ENCODE measurements at places on chromosomes 13 and 19.

DNA sequence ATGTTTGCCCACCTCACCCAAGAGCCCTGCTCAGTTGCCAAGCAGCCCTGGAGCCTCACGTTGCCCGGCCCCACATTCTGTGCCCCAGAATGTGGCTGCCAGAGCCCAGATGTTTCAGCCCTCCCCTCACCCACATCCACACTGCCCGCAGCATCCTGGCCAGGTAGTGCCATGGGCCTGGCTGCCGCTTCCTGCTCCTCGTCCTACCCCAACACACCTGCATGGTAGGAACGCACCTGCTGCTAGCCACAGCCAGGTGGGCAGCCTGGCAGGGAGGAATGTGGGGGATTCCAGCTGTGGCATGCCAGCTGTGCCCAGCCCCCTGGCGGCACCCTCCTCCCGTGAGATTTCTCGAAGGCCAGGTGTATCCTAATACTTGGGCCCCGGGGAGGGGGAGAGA is 7.5 kb upstream of the NFIX start:
- DNase-seq, result no peak

GRCh38 chr13:103373916-103374315 is 307.7 kb upstream of the SLC10A2 start:
- no peak for DNase-seq

DNA sequence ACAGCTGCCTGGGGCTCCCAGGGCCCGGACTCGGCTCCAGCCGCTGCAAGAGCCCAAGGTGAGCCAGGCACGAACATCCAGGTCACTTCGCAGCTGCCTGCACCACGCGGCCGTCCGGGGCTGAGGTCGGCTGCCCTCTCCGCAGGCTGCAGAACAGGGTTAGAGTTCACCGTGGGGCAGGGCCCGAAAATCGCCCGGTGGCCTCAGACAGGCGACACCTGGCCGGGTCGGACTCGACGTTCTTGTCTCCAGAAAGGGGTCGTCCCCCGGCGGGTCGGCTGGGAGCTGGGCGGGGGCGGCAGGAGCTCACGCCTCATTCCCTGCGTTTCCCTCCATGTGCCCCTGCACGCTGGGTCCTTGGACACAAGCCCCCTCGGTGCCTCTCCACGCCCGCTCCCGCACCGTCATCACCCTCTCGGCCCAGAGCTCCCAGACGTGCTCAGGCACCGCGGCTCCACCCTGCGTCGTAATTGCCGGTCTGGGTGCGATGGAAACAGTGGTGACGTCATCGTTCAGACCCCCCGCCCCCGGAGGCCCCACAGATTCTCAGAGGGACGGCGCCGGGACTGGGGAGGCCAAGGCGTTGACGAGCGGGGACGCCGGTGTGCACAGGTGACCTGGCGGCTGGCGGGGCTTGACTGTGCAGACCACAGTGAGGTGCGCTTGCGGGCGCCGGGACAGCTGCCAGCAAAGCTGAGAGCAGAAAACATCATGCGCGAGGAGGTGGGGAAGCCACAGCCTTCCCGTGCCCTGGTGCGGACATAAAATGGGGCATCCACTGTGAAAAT is 4.0 kb upstream of the GRIN3B start:
- DNase-seq, result peak; percentile 91

DNA sequence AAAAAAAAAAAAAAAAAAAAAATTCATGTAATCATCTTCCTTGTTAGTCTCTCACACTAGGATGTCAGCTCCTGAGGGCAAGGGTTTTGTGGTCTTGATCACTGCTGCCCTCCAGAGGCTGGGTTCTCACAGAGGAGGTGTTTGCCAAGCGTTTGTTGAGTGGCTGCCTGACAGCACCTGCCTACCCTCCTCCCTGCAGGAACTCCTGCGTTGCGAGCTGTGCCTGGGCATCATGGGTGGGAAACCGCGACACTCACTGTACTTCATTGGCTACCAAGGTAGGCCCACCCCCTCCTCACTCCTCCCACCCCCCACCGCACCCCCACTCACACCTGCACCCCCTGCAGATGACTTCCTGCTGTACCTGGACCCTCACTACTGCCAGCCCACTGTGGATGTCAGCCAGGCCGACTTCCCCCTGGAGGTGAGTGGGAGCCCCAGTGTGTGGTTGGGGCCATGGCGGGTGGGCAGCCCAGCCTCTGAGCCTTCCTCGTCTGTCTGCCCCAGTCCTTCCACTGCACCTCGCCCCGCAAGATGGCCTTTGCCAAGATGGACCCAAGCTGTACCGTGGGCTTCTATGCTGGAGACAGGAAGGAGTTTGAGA is 8.1 kb downstream of the ATG4D start:
- DNase-seq, result no peak

GRCh38 chr19:50433201-50434180 is 799 bp downstream of the MYBPC2 start:
- DNase-seq, result no peak

DNA sequence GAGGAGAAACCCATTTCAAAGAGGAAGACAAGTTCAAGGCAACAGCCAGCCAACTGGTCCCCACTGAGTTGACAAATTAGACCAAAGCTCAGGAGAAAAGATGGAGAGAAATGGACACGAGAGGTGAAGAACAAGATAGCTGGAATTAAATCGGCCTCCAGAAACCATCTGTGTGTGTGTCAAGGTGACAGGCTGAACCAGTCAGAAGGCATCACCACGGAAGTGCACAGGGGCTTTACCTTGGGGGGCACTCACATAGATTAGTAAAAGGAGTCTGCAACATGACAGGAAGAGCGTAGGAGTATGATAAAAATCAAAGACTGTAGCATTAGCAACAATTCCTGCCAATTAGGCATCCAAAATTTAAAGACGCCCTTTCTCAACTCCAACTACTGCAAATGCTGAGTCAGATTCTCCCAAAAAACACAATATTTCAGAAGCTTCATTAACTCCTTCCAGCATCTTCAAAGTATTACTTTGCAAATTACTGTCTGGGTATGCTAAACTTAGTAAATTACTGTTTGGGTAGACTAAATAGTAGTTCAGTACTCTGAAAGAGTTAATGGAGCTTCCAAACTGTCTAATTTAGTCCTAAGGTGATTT is 66.2 kb downstream of the FOXO1 start:
- no peak for DNase-seq

DNA sequence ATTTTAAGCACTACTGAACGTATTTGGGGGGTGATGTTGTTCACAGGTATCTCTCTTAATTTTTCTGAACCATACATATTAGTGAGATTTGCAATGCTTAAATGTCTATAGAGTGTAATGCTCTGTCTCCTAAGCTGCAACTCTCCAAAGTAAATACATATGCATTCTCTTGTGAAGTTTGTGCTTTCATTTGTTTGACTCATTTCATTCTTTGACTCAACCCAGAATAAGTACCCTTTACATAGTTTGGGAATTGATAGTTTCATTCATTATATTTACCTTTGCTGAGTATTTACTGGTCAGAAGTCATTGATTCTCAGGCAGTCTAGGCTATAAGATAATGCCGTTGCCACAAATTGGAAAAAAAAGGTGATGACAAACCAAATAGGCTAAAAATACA is 406.9 kb downstream of the FGF9 start:
- no peak for DNase-seq

- DNase-seq, result no peak
Measured at GRCh38 chr19:42207767-42208271, 9.7 kb downstream of the DEDD2 start.

DNA sequence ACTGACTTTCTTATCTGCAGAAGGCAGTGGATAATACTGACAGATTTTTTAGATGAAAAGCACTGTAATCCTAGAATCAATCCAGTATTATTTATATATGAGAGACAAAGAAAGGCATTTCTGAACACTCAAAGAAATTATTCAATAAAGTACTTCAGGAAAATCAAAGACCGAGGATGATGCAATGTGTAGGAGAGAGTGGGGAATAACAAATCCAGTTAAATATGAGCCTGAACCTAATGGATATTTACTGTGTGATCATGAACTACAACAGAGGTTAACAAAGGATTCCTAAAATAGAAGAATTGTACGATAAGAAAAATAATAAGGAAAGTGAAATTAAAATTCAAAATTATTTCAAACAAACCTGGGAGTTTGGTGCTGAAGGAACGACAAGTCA is 69.3 kb downstream of the ANKRD10 start:
- no peak for DNase-seq

- no peak for DNase-seq
Measured at GRCh38 chr13:23824371-23824770, 64.8 kb downstream of the MIPEP start.

GRCh38 chr19:38451036-38451435 is 17.5 kb downstream of the RYR1 start:
- no peak for DNase-seq

- no peak for DNase-seq
Measured at GRCh38 chr19:14405380-14405757, 13.8 kb downstream of the DDX39A start.

DNA sequence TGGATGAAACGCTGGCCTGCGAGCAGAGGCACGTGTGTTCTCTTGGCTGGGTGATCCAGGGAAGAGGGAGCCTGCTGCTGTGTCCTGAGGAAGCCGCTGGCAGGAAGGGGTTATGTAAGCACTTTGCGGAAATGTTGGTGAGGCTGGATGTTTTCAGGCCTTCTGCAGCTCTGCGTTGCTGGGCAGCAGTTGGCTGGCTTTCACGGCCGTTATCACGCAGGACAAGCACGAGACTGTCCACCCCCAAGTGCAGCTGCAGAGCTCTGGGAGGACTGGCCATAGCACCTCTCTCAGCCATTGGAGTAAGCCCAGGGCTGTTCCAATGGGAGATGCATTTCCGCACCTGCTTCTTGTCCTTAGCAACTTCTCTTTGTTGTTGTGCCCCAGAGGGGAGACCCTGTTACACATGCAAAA is 146.9 kb upstream of the SOX21 start:
- DNase-seq, result no peak

DNA sequence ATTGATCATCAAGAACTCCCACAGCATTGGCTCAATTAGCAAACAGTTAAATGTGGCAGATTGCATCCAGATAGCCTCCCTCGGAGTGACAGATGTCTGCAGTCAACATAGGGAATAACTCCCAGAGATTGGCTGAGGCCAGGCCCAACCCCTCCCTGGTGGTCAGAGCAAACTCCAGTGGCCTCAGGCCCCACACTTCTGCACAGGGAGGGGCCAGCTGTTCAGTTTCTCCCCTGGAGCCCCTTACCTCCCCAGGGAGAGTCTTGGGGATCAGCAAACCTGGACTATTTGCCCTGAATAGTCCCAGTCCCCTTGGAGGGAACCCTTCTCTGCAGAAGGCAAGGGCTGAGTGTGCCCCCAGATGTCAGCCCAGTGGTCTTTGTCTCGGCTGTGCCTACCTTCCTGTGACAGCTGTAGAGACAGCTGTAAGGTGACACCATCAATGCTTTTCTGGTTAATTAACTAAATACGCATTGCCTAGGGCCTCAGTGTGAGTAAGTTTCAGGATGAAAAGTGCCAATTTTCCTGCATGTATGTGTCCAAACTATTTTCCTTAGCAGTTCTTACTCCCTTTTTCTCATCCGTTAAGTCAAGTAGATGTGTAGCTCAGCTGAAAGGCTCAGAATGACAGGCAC is 102.7 kb upstream of the UQCRFS1 start:
- no peak for DNase-seq

- no peak for DNase-seq
Measured at GRCh38 chr13:107141767-107142166, 573.8 kb upstream of the ARGLU1 start.

- no peak for DNase-seq
Measured at GRCh38 chr13:110475550-110476219, 85.8 kb downstream of the RAB20 start.

DNA sequence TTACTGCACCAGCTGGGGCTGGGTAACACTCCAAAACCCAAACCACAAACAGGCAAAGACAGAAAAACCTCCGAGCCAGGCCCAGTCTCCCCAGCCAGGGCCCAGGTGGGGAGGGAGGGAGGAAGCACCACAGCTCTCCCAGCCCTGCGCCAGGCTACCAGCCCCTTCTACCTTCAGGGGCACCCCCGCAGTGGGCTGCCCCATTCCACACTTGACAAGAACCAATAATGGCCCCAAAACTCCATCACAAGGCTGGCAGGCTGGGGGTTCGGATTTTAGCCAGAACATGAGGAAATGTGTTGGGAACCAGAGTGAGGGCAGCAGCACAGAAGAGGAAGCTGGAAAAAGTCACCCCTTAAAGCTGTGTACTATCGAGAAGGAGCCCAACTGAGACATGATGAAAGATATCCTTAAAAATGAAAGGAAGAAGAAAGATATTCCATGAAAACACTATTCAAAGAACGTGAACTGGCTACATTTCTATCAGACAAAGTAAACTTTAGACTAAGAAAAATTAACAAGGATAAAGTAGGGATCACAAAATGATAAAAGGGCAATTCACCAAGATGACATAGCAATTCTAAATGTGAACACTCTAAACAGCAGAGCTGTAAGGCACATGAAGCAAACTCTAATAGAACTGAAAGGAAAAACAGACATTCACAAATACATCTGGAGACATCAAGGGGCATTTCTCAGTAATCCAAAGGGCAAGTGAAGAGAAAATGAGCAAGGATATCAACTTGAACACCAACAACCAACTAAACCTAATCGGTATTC is 12.9 kb downstream of the TUBGCP3 start:
- no peak for DNase-seq

- DNase-seq, result no peak
Measured at GRCh38 chr13:35690581-35691207, 214.2 kb upstream of the MAB21L1 start.

DNA sequence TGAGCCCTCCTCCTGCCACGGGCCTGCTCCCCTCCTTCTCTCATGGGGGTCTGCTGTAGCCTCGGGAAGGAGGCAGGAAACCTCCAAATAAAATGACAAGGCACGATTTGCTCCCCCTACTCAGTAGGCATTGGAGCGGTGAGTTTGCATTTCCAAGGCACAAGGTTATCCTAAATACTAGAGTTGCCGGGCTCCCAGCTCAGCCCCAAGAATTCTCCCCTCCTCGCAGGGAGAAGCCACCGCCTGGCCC is 1.5 kb downstream of the CEBPA start:
- DNase-seq, result no peak

- DNase-seq, result no peak
Measured at GRCh38 chr13:84962141-84962750, 837.0 kb downstream of the SLITRK6 start.

- no peak for DNase-seq
Measured at GRCh38 chr13:52751196-52751595, 11.6 kb upstream of the CNMD start.

- DNase-seq, result no peak
Measured at GRCh38 chr19:38253788-38254187, 2.4 kb downstream of the PPP1R14A start.

DNA sequence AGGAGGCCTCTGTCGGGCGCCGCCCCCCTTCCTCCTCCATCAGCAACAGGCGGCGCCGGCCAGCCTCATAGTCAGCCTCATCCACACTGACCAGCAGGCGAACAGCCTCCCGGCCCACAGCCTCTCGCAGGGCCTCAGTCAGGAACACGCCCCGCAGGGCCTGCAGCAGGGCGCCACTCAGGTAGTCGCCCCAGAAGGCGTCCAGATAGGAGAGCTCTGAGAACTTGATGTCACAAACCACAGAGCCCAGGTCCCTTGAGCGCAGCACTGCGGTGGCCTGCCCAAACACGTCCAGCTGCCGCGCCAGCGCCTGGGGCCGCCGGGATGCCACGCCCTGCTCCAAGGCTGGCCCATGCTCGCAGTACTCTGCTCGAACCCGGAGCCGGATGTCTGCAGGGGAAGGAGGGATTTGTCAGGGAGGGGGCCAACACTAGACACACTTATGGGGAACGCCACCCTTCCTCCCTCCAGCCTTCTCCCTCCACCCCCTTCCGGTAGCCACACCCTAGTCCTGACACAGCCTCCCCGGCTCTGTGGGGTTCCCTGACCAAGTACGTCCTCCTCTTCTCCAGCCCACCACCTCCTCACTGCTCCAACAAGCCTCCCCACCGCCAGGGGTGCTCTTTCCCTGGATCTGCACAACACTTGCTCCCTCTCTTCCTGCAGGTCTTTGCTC is 17.9 kb downstream of the DEDD2 start:
- DNase-seq, result peak; percentile 46

GRCh38 chr19:34306213-34306661 is 51.9 kb downstream of the GARRE1 start:
- DNase-seq, result no peak

Data from activated CD4-positive, alpha-beta T cell treated with anti-CD3 and anti-CD28 coated beads, Interleukin-2, amount 50 U/mL, for 1 hour (primary cell).